ENCODE measurements at places on chromosomes 6 and 20.

DNA sequence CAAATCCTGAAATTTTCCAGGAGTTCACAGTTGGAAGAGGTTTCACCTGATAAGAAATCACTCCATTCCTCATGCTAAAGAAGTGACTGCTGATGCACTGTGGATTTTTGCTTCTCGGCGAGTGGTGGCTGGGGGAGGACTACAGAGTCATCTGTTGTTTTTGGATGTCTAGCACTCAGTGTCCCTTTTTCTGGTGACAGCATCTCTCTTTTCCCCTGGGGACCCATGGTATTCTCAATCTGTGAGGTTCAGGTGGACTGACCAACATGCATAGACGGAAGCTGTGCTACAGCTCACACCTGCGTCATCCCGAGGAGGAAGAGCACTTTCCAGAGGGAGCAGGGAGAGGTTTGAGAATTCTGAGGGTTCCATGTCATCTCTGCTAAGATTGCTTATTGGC, 42.7 kb upstream of the ZNF831 start:
- peak; percentile 25 for DNase-seq

GRCh38 chr20:43739148-43739749, 12.4 kb upstream of the GTSF1L start:
- no peak for DNase-seq

DNA sequence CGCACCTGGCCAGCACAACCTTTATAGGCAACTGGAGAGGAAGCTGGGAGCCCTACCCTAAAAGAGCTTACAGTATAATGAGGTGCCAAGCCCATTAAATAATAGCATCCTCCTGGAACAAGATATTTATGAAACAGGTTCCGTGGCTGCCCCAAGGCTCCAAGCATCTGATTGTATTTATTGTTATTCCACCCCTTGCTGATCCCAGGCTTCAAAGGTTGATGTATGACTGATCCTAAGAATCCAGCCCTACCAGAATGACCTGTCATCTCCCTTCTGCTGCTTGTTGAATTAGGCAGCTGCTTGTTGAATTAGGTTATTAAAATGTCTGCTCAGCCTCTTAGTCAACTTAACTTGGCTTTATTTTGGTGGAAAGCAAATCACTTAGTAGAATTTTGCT, 35.2 kb upstream of the SASH1 start:
- no peak for DNase-seq

- no peak for DNase-seq
Observed at GRCh38 chr6:144073024-144073423, 22.3 kb downstream of the SF3B5 start.

DNA sequence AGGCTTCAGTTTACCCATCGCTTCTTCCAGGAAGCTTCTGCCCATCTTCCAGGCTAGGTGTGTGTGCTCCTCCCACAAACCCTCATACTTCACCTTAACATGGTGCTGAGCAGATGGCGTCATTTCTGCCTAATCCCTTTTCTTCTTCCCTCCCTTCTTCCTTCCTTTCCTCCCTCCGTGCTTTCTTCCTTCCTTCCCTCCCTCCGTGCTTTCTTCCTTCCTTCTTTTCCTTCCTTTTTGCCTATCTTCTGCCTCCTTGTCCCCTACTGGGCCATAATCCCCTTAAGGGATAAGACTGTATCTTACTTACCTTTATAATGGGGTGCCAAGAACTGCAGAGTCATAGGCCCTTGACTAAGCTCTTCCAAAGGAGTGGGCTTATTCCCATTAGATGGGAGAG, 27.5 kb upstream of the PMEPA1 start:
- no peak for DNase-seq

DNA sequence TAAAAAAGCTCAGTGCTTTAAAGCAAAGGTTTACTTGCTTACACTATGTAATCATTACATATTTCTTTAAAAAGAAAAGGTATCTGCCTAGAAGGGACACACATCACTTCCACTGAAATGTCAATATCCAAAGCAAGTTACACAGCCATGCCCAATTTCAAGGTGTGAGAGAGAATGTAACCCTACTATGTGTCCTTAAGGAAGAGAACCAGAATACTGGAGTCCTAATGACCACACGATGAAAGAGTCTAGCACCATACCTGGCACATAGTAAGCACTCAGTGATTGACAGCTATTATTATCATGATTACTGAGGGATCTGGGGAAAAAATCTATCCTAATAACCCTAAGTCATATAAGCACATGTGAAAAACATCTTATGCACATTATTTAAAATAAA, 10.4 kb downstream of the CHD6 start:
- no peak for DNase-seq

GRCh38 chr20:35886537-35886936, 67.8 kb downstream of the SCAND1 start:
- no peak for DNase-seq

DNA sequence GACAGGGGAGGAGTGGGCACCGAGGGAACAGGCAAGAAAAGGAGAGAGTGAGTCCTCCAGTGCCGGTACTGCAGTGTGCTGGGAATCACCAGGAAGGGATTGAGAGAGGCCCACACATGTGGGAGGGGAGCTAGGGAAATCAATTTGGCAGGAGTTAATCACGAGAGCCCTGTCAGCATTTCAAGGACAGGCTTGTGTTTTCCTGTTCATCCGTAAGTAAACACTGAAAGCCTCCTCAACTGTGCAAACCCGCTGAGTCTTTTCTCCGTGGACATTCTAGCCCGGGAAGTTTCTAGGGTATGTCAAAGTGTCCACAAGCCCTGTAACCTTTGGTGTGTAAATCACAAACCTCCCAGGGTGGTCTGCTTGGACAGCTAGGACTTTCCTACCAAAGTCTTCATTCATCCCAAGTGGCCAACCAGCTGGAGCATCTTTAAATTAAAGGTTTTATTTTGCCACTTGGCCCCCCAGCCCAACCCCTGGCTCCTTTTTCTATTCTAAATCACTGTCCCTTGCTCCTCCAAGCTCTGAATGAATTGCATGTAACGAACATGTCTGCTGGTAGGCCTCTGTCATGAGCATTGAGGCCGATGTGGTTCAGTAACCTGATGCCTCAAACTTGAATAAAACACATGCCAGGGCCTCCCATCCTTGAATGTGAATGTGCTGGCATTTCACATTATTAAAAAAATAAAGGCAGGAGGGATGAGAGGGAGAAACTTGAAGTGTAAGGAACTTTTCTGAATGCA, 149.1 kb downstream of the ZNF217 start:
- no peak for DNase-seq

- no peak for DNase-seq
Observed at GRCh38 chr6:41615311-41615710, 23.0 kb upstream of the MDFI start.

DNA sequence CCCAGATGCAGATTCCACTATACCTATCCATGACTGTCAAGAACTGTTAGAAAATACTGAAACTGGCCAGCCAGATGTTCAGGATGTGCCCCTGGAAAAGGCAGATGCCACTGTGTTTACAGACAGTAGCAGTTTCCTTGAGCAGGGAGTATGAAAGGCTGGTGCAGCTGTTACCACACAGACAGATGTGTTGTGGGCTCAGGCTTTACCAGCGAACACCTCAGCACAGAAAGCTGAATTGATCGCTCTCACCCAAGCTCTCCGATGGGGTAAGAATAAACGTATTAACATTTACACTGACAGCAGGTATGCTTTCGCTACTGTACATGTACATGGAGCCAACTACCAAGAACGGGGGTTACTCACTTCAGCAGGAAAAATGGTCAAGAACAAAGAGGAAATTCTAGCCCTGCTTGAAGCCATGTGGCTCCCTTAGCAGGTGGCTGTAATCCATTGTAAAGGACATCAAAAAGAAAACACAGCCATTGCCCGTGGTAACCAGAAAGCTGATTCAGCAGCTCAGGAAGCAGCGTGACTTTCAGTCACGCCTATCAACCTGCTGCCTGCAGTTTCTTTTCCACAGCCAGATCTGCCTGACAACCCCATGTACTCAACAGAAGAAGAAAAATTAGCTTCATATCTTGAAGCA, 459.7 kb upstream of the HTR1E start:
- no peak for DNase-seq

GRCh38 chr6:38180586-38180985, 361.1 kb downstream of the ZFAND3 start:
- no peak for DNase-seq

- DNase-seq = no peak
Observed at GRCh38 chr6:47718571-47718970, 20.2 kb downstream of the ADGRF4 start.

GRCh38 chr20:5402903-5403531, 86.3 kb upstream of the PROKR2 start:
- DNase-seq = peak; percentile 1

DNA sequence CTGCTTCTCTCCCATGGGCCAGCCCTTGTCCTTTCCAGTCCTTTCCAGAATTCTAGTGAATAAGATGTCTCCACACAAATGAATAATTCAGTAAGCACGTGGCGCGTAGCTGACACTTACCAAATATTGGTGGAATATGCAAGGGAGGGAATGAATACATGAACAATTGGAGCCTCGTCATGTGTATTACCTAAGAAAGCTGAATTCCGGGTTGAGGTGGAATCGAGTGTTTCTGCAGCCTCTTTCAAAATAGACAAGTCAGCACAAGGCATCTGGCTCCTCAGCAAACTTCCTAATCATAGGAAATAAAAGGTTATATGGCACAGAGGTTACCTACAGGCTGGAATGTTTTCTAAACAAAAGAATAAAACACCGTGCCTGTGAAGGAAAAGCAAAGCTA, 47.0 kb upstream of the NT5E start:
- no peak for DNase-seq

DNA sequence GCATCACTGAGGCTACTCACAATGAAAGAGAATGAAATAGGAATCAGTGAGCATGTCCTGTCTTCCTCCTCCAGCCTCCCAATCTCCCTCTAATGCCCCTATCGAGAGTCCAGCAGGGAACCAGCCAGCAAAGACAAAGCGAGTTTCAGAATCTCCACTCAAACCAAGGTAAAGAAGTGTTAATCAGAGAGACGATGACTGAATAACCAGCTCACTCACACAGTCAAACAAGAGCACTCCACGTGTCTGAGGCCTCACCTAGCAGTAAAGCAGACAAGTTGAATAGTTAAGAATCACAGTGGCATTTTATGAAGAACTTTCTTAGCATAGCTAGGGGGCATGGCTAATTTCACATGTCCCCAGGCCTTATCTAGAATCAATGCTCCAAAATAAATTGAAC, 3.3 kb upstream of the TREM1 start:
- DNase-seq = no peak

- DNase-seq = no peak
Observed at GRCh38 chr6:168529214-168529613, 88.2 kb downstream of the SMOC2 start.

DNA sequence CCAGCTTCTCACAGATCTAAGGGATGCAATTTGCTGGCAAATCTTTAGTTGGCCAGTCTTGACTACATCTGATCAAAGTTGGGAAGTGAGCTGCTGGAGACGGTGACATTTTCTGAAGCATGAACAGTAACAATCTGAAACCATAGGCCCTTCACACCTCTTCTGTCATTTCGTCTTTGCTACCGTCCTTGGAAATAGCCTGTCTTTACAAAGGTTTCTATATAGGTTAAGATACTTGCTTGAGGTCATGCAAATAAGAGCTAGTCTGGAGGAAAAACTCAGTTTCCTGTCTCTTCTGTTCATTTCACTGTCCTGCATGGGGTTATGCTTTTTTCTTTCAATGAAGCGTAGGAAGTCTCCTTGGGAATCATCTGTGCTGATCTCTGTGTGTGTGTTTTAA, 55.6 kb downstream of the CARMIL1 start:
- DNase-seq = no peak

GRCh38 chr20:41249411-41250281, 67.9 kb downstream of the ZHX3 start:
- DNase-seq = no peak

GRCh38 chr6:46901882-46902314, 19.8 kb downstream of the ADGRF5 start:
- no peak for DNase-seq

DNA sequence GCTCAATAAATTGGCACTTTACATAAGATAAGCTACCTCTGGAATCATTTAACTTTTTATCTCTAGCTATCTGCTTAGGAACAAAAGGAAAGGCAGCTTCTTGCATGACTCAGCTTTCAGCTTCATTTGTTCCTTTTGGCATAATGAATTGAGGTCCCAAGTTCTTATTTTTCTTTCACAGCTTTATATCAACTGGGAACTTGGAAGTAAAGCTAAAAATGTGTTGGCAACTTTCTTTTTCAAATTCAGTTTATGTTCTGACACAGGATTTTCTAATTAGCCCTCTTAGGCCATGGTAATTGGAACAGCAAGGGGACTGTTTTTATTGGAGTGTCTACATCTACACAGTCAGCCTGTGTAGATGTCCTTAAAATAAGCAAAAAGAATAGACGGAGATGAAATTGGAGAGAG, 55.2 kb upstream of the MRAP2 start:
- DNase-seq = no peak

GRCh38 chr6:149435919-149436586, 36.0 kb downstream of the SUMO4 start:
- DNase-seq = no peak

GRCh38 chr6:31851485-31851832, 11.2 kb downstream of the NEU1 start:
- DNase-seq = no peak

- no peak for DNase-seq
Observed at GRCh38 chr6:47014401-47014800, 27.7 kb downstream of the ADGRF1 start.

GRCh38 chr6:19083801-19084200, 696.7 kb downstream of the RNF144B start:
- DNase-seq = no peak

DNA sequence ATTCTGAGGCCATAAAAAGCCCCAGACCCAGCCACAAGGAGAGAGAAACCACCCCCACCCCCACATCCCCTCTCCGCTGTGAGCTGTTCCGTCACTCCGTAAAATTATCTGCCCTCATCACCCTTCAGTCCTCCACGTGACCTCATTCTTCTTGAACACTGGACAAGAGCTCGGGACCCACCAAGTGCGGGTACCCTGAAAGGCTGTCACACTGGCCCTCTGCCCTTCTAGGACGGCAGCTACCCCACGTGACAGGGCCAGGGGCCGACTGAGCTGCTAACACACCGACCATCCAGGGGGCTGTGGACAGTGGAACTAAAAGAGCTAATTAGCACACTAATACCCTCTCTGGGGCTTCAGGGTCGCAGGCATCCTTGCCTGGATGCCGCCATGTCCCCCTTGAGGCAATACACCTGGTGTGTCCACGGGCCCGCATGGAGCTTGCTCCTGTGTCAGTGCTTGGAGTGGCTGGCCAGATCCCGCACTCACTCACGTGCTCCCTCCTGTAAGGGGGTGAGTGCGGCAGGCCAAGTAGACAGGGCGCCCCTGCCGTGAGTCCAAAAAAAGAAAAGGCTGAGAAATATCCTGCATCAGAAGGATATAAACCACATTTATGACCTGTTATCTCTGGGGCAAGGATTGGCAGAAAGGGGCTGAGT, 29.2 kb upstream of the AHCY start:
- DNase-seq = no peak
